CD8-positive, alpha-beta memory T cell (primary cell): ENCODE measurements at places on chromosomes 16 and 17.

DNA sequence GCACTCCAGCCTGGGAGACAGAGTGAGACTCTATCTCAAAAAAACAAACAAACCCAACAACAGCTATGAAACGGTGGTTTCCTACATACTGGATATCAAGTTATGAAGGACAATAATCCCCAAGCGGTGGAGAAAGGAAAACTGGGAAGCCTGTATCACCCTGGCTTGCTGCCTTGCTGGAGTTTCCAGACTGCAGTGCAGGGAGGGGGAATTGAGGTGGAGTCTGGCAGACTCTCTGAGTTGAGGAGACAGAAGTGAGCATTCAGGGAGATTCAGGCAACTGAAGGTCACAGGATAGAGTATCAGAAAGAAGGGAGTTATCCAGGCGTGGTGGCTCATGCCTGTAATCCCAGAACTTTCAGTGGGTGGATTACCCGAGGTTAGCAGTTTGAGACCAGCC, 11.9 kb downstream of the QRICH2 start:
- DNase-seq: no peak

DNA sequence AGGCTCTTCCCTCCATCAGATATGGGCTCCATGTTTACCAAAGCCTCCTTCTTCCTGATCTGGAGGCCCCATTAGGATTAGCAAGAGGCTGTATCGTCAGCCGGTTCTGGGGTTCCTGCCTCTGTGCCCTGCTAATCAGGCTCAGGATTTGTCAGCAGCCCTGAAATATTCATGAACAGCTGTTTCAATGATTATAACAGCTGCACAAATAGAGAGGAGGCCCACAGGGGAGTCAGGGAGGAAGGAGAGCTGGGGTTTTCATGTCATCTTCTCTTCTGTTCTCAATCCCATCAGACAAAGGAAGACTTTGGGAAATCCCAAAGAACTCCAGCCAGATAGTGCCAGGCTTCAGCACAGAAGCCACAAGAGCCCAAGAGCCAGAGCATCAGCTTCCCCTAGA, 72.3 kb upstream of the MMP2 start:
- no peak for DNase-seq

- DNase-seq: no peak
These were observed 66.4 kb downstream of the KANSL1 start for GRCh38 chr17:46126840-46127239.

DNA sequence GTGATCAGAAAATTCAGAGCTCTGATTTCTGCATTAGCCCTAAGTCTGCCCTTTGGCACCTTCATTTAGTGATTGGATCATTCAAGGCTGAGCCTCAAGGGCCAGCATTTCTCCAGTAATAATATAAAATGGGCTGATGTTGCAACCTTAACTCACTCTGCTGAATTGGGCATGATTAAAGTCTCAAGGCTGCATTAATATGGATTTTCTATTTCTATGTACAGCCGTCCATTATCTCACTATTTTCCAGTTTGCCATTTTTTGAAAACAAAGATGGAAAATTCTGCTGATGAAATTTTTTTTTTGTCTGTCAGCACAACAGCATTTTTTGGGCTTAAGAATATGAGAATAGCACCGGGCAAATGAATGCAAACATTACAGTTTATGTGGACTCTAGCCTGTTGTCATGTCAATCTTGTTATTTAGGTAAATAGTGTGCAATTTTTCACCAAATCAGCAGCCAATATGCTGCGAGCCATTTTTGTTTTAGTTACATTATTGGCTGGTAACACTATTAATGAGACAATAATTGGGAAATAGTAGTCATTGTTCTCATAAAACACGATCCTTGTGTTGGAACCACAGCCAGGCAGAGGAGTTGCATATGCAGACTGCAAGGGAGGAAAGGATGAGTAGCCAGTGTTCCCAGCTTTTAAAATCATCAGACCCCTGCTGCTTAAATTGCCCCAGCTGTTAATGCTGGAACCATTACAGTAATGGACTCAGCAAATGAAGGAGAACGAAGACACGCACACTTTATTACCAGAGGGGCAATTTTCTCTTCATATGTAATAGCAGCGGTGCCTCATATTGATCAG, 10.5 kb downstream of the FTO start:
- no peak for DNase-seq

DNA sequence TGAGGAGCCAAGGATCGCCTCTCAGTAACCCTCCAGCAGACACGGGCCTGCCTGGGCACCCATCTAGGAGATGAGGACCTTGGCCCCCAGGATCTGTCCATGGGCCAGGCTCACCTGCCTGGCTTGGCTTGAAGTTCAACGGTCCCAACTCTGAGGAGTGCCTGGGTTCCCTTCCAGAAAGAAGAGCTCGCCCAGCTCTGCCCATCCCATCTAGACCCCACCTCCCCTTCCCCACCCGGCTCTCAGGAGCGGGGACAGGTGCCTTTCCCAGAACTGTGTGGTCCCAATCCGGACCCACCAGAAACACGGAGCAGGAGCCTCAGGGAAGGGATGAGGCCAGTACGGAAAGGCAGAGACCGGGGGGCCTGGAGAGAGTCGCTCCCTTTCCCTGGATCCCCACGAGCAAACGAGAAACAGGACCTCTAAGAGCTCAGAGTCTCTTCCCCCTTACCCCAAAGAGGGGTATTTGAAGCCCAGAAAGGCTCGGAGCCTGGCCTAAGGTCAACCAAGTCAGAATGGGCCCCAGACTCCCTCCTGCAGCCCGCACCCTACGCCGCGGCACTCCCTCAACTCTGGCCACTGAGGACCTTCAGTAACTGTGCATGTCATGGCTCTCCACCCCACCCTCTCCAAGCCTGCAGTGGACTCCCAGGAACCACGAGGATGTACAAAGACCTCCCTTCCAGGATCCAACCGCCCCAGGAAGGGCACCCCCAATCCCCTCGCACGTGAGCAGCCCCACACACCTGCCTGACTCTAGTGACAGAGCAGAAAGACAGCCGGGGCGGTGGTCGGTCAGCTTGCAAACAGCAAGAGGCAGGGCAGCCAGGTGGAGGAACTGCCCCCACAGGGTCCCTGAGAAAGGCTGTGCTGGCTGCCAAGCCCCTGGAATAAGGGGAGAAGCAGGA, 5.4 kb downstream of the CLUH start:
- no peak for DNase-seq

GRCh38 chr17:19453296-19453695, 42.3 kb downstream of the RNF112 start:
- DNase-seq: no peak

GRCh38 chr17:74578979-74579378, 11.7 kb upstream of the CD300H start:
- no peak for DNase-seq

GRCh38 chr16:28974007-28974436, 556 bp upstream of the SPNS1 start:
- DNase-seq: no peak

DNA sequence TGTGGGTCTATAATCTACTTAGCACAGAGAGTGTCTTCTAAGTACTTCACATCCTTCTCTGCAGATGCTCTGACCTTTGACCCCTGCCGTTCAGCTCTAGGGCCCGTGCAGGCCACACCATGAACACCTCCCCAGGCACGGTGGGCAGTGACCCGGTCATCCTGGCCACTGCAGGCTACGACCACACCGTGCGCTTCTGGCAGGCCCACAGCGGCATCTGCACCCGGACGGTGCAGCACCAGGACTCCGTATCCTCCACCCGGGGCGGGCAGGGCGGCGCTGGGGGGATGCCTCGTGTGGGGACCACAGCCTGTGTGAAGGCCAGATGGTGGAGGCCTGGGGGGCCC, 686 bp downstream of the MLST8 start:
- DNase-seq: no peak

- no peak for DNase-seq
These were observed 363.7 kb downstream of the SNX29 start for GRCh38 chr16:12340151-12340733.
